ENCODE measurements at places on chromosomes 16 and 17.

DNA sequence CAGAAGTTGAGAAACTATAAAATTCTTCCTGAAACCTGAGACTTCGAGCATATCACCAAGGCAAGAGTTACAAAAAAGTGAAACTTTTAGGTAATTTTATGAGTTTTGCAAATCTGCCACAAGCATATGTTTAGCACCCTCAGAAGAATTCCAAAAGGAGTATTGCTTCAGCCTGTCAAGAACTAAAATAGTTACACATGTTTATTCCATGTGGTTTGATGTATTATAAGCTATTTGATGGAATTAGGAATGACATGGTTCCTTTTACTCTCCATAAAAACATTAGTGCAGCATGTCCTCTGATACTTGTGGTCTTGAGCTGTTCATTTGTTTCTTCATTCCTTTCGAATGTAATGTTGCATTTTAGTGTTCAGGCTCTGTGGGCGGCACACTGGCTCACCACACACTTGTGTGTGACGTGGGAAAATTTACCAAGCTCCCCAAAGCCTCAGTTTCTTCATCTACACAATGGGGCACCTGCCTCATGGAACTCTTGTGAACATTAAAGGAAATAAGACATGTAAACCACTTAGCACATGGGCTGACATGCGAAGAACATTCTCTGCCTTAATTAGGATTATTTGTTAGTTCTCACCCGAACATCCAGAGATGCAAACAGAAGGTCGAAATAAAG is 204.2 kb upstream of the FOXF1 start:
- DNase-seq, result no peak

- DNase-seq, result no peak
Observed at GRCh38 chr17:42886283-42887176, 14.1 kb upstream of the G6PC1 start.

DNA sequence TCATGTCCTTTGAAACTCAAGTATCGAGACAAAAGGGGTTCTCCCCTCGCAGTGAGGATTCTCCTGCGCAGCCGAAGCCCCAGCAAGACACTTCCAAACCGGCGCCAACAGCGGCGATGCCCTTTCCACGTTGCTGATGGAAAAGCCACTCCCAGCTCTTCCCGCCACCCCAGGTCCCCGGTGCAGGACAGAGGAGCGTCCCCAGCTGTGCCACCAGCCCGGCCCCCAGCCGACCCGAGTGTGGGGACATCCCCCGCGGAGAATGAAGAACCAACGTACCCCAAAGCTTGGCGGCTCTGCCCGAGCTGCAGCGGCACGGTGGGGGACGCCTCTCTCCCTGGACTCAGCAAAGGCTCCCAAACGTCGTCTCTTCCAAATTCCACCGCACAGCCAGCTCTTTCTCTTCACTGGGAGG is 573 bp downstream of the CHST6 start:
- no peak for DNase-seq

DNA sequence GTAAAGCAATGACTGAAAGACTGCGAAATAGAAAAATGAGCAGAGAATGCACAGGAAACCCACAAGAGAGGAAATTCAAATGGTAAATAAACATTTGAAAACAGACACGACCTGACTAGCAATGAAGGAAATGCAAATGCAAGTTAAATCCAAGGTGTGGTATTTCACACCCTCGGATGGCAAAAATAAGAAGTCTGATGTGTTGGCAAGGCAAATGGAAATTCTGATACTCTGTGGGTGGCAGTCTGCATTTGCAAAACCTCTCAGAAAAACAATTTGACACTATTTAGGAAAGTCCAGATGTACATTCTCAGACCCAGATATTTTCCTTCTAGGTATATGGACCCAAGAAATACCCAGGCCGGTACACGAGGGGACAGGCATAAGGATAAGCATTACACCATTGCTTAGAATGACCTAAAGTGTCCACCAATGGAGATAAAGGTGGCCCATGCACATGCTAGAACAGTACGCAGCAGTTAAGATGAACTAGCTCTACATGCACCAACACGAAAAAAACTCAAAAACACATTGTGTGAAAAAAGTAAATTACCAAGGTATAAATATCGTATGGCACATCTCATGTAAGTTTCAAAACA is 116.7 kb downstream of the GAS7 start:
- DNase-seq, result no peak

DNA sequence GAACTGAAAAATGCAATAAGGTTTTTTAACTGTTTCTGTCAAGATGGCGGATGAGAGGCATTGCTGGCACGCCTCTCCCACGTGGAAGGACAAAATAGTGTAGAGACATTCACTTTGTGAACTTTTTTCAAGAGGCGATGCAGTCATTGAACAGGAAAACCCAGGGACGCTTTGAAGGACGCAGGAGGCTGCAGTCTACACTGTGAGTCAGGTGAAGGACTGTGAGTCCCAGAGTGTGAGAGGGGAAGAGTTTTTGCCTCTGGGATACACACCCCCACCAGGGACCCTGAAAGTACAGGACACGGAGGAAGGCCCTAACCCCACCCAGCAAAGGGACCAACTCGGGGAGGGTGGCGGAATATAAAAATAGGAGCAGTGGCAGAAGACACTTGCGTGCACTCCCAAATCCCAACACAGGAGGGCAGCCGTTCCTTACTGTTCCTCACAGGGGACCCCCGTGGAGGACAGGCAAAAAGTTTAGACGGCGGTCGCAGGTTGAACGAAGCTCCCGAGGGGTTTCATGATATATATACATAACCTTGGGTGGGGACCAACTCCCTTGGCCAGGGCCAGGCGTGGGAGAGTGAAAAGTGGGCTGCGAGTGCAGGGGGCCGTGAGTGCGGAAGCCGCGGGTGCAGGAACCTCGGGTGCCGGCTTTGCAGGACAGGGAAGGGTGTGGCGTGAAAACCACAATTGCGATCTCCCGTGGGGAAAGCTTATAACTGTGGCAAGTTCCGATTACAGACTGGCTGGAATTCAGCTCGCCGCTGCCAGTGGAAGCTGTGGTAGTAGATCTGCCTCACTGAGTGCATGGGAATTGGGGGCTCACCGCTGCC is 82.0 kb upstream of the ALOX12 start:
- DNase-seq, result peak; percentile 37

GRCh38 chr16:88358023-88358420 is 24.7 kb upstream of the ZNF469 start:
- DNase-seq, result no peak
